Activated CD4-positive, alpha-beta T cell treated with anti-CD3 and anti-CD28 coated beads, Interleukin-2, amount 50 U/mL, for 48 hours (primary cell): ENCODE measurements at places on chromosomes 2 and 18.

GRCh38 chr2:204748286-204748685, 203.0 kb downstream of the PARD3B start:
- no peak for DNase-seq

GRCh38 chr2:105373895-105374401, 24.9 kb downstream of the FHL2 start:
- peak; percentile 18 for DNase-seq

DNA sequence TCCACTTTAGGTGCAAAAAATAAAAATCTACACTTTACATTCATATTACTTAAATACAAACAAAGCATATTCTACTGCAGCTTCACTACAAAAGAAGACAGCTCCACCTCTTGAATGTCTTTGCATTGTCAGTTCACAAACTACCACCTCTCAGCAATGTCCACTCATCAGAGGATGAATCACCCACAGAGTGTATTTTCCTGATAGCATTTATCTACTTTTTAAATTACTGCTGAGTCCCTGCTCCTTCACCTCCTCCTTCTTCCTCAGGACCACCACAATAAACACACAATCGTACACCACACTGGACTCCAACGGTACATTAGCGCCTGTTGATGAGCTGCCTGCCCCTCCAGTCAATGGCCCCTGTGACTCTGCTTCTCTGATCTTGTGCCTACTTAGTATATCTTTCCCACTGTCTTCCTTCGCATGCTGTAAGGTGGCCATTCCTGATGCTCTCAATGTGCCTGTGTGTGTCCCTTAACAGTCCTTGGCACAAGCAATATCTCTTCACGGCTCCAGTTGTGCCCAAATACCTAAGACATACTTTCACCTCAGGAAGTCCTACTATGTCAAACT, 120.9 kb downstream of the DHRS9 start:
- DNase-seq, result no peak

GRCh38 chr2:17460371-17461086, 57.7 kb downstream of the RAD51AP2 start:
- DNase-seq, result no peak

DNA sequence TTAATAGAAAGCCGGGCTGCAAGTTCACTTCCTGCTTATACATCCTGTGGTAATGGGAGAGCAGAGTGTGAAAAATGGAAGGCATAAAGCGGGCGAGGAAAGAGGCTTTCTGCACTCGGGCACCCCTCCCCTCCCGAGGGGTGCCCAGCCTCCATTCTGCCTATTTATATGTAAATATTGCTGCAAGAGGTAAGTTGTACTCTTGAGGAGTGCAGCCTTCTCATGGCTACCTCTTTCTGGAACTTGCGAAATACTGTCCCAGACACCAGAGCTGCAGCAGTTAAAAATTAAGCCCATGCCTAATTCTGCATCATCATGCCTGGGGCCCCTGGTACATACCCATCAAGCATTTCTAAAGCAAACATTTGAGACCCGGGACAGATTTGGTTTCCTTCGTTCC, 156.0 kb downstream of the GBX2 start:
- DNase-seq, result no peak

DNA sequence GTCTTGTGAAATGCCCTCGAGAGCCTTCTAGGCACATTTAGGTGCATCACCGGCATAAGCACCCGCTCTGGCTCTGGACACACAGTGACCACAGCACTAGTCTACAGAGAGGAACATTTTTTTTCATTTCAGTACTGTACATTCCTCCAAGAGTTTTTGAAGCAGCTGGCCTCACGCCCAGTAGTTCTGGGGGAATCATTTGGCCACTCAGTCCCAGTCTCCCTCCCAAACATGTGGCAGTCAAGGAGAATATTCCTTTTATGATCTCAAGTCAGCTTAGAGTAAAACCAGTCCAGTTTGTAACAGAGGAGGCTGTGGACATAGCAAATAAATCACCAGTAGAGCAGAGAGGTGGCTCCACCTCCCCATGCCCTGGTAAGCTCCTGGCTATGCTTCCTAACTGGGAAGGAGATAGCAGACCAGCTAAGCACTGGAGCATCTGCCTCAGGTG, 48.1 kb downstream of the KCNE4 start:
- no peak for DNase-seq

GRCh38 chr2:65957886-65958285, 477.0 kb upstream of the MEIS1 start:
- no peak for DNase-seq

DNA sequence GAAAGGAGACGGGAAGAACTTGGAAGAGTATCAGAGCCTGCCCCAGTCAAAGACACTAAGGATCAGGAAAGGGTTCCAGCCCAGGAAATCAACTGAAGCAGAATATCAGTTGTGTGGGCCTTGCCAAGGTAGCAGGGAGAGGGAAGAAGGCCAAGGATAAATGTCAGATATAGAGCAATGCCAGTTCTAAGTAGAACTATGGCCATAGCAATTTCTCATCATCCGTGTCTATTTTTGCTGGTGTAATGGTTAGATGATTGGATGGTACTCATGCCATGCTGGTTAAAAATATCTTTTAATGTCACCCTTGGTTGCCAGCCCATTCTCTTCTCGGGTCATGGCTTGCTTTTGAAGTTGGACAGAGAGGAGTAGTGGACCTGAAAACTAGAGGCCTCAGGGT, 41.9 kb downstream of the MAIP1 start:
- no peak for DNase-seq

DNA sequence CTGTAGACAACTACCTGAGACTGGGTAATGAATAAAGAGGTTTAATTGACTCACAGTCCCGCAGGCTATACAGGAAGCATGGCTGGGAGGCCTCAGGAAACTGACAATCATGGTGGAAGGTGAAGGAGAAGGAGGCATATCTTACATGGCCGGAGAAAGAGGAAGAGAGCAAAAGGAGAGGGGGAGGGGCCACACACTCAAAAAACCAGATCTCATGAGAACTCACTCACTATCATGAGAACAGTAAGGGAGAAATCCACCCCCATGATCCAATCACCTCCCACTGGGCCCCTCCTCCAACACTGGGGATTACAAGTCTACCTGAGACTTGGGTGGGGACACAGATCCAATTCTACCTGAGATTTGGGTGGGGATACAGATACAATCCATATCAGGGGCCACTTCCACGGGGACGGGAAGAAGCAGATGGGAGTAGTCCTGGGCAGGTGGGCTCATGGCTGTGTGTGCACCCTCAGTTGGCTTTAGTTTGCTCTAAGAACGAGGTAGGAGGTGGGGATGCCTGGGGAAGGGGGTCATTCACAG, 9.9 kb downstream of the MAB21L4 start:
- no peak for DNase-seq

DNA sequence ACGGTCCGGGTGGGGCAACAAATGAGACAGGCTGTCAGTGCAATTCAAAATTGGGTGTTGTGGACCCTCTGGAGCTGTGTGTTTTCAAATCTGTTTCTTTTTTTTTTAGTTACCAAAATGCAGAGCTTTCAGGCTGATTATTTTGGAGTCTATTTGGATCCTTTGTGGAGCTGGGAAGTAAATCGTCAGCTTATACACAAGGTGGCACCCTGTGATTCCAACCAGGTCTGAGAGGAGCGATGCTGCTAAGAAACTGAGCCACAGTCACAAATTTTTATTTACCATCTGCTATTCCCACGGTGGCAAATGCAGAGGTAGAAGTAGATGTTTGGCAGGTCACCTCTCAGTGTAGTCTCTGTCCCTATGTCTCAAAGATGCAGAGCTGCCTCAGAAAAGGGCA, 3.8 kb upstream of the EPC2 start:
- no peak for DNase-seq

DNA sequence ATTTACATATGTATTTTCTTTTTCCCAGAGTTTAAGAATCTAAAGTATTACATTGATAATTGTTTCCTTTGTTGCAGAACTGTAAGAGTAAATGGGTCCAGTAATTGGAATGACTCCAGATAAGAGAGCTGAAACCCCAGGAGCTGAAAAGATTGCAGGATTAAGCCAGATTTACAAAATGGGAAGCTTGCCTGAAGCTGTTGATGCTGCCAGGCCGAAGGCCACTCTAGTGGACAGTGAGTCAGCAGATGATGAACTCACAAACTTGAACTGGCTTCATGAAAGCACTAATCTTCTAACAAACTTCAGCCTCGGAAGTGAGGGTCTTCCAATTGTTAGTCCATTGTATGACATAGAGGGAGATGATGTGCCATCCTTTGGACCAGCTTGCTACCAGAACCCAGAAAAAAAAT, 183.8 kb upstream of the STON1 start:
- DNase-seq, result no peak

DNA sequence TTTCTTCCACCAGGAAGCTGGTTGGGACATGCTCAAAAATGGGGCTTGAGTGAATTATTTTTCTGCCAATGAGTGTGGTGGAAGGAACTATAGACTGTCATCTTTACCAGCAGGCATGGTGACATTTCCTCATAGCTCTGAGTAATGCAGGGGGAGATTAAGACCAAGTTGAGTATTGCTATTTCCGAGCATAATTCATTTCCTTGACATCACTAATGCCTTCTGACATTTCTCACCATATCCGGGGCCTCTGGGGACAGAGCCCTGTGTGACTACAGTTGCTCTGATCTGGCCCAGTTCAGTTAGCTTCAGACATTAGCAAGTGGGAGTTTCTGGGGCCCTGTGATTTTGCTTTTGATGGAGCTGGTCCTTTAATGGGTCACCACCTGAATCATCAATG, 410.4 kb downstream of the MEIS1 start:
- no peak for DNase-seq

DNA sequence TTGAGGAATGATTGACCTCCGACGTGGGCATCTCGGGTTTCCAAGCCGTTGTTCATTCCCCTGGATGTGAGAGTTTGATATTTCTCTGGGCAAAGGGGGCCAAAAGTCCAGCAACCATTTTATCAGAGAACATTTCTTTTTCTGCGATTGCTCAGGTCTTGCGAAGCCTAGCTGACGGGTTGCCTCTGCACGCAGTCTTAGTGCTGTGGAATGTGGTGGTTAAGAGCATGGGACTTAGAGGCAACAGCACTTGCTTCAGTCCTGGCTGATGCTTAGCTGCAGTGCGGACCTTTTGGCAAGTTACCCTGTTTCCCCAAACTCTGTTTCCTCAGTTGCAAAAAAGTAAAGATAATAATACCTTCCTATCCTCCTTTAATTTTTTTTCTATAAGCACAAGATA, 45.0 kb downstream of the FAP start:
- DNase-seq, result no peak

DNA sequence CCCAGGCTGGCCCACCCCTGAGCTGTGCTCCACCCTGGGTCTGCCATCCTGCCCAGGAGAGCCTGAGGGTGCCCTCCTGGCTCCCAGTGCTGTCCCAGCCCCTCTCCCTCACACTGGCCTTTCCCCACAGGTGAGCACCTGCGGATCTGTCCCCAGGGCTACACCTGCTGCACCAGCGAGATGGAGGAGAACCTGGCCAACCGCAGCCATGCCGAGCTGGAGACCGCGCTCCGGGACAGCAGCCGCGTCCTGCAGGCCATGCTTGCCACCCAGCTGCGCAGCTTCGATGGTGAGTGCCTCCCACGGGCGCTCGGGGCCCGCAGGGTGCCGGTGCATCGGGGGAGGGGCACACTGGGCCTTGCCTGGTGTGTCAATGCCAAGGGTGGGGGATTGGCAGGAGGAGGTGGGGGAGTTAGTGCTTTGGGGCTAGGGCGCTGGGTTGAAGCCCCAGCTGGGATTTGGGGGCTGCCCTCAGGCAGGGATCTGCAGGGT, 23.5 kb downstream of the GPC1 start:
- no peak for DNase-seq

- DNase-seq, result no peak
These were observed 44.9 kb downstream of the ANKMY1 start for GRCh38 chr2:240512666-240513535.

DNA sequence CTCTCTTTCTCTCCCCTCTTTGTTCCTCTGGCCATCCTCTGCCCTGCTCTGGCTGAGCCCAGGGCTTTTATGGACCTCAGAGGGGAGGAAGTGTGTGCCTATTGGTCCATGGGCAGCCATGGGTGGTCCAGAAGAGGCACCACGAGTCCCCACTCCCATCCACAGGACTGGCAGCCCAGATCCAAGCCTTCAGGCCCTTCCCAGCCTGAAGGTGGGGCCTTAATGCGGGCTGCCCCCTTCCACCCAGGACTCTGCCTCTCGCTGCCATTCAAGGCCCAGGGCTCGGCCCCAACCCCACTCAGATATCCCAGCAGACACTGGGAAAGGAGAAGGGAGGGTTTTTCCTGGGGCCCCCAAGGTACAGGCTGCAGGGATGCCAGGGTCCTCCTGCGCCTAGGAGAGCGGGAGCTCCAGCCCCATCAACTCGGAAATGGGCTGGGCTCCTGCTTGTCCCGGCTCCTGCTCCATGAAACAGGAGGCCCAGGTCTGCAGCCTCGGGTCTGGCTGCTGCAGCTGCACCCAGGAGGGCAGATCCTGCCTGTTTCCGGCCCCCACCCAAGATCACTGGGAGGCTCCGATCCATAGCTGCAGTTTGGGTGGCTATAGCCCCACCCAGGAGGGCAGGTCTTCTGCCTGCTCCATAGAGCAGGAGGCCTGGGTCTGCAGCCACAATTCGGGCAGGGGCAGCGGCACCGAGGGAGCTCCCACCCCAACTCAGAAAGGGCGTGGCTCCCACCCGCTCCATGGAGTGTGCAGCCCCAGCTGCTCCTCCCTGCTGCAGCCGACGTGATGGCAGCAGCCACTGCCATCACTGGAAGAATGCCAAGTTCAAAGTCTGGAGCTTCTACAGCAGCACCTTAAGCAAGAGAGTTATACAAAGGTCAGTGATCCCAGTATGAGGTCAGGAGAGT, 116.6 kb upstream of the RBBP8 start:
- DNase-seq, result no peak

DNA sequence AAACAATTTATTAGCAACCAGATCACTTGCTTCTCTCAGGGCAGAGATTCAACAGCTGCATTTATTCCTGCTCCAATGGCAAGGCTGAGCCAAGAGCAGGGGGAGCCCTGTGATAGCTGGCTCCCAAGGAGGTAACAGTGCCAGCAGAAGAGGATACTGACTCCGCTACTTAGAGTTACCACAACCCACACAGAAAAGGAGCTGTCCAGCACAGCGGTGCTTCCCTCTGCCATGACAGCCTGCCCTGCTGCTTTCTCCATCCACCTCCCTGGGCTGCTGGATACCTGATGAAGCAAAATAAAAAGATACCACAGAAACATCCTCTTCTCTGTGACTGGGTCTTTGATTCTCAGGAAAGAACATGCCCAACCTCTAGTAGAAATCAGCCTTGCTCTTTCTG, 467.2 kb downstream of the LRRTM4 start:
- DNase-seq, result no peak

DNA sequence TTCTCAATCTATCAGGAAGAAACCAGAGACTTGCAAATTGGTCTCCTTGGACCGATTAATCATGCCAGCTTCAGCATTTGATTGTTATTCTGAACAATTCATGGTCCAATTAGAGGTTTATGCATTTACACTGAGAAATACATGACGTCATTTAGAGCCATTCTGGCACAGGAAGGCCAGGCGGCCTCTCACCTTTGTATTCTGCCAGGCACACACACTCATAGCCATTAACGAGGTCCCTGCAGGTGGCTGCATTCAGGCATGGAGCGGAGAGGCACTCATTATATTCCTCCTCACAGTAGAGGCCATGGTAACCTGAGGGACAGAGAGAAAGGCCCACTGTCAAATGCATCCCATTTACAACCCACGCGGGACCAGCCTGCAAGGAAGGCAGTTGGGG, 146.8 kb upstream of the PID1 start:
- DNase-seq, result no peak

GRCh38 chr18:69626643-69627242, 226.1 kb downstream of the DOK6 start:
- DNase-seq, result no peak
